Stimulated activated CD4-positive, alpha-beta T cell treated with anti-CD3 and anti-CD28 coated beads, Interleukin-2, amount 100 ng/mL, for 24 hours (primary cell): ENCODE measurements at places on chromosomes 6 and 20.
A peak's percentile ranks its signal among the peaks of the same experiment; 100 is the strongest.

DNA sequence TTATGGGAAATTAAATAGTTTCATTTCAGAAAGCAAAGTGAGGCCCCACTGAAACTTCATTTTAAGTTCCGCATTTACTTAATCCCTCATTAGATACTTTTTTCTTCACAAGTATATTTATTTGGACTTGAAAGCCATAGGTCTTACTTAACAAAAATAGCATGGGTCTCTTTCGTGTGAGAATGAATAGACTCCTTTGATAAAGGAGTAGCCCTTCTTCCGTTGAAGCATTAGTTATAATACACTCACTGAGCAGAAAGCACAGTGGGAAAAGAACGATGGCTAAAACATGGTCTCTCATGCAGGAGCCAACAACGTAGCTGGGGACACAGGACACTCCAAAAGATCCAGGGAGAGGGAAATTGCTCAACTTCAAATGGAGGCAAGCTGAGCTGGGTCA lies 130.4 kb downstream of the SLC23A2 start:
- DNase-seq: no peak

DNA sequence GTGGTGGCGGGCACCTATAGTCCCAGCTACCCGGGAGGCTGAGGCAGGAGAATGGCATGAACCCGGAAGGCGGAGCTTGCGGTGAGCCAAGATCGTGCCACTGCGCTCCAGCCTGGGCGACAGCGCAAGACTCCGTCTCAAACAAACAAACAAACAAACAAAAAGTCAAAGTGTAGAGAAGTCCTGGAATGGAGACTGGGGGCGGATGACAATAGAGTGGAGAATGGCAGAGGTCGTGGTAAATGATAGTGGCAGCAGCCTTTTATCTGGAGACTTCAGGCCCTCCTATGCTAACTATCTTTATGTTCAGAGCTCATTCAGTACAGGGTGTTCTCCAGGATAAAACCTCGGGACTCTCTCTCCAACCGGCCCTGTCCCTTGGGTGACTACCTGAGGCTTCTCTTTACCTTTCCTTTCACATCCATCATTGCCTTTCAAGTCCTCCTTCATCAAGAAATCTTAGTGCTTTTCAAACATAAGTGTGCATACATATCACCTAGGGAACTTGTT lies 1.4 kb upstream of the FKBPL start:
- DNase-seq: no peak

DNA sequence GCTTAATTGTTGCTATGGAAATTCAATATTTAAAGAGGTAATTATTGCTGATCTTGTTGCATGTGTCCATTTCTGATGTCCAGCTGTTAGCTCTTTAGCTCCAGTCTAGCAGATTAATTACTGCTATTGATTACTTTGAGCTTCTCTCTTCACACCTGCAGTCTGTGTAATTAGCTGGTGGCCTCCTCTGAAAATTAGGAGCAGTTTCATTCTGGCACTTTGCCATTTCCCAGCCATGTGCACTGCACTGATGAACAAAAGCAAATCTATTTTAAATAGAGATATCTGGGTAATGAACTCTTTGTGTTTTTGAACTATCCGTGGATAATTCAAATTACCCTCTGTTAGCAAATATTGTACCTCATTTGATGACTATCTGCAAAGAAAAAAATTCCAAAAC lies 275.9 kb downstream of the RNF144B start:
- no peak for DNase-seq

DNA sequence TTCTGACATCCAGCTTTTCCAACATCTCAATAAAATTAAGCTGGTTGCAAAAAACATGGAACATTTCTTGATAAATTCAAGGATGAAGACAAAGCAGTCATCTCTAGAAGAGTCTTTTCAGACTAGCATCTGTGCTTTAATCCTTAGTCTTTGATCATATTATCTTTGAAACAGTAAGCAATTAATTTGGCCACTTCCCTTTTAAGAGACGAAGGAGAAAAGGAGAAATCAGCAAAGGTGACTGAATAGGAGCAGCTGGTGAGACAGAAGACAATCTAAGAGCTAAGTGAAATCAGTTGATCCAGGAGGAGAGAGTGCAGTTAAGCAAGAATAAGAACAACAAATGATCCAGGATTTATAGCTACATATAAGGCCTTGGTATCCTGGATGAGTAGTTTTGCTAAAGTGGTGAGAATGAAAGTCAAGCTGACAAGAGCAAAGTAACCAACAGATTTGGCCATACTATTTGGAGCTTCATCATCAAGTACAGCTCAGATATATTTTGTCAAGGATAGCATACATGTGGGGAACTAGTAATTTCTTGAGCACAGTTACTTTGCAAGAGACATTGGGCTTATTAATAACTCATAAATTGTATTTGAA lies 215.5 kb downstream of the ADGB start:
- DNase-seq: no peak

GRCh38 chr6:111628142-111628850 lies 22.6 kb upstream of the TRAF3IP2 start:
- DNase-seq: no peak

GRCh38 chr6:74091136-74091793 lies 395.3 kb downstream of the CD109 start:
- no peak for DNase-seq

DNA sequence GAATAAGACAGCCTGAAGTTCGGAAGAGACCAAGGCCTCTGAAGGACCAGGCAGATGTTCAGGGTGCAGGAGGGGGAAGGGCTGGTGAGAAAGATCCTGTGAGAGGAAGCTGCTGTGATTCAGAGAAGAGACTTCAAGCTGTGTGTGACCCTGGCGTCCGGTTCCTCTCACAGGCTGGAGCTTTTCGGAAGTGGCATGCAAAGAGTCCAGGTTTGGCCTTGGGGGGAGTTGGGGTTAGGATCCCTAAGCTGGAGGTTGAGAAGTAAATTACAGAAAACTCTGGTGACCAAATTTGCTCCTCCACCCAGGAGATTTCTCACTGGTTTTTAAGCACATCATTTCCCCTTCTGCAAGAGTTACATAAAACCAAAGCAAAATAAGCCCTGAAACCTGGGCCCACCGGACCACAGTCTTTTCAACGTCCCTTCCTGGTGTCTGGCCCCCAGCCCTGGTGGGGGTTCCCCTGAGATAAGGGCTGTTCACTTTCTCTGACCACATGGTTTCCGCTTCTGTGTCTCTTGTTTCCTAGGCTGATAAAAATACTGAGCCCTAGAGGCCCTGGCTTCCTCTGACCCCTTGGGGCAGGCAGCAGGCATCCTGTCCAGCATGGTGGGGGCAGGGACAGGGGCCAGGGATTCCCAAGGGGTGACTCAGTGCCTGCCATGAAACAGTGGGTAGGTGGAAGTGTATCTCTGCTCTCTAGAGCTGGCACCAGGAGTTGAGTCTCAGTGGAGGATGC lies 12.0 kb upstream of the LTA start:
- peak; percentile 58 for DNase-seq

GRCh38 chr6:30768634-30769087 lies 24.3 kb upstream of the IER3 start:
- DNase-seq: peak; percentile 33

DNA sequence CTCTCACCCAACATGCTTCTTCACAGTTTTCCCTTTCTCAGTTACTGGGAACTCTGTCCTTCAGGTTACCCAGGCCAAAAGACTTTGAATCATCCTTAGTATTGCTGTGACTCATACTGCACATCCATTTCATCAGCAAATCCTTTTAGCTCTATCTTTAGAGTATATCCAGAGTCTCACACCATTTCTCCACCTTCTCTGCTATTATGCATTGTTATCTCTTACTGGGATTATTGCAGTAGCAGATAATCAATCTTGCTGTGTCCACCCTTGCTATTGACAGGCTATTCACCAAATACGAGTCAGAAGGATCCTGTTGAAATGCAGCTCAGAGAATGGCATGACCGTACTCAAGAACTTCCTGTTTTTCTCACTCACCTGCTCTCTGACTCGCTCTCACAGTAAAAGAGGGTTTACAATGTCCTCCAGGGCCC lies 57.3 kb downstream of the BCKDHB start:
- DNase-seq: no peak

DNA sequence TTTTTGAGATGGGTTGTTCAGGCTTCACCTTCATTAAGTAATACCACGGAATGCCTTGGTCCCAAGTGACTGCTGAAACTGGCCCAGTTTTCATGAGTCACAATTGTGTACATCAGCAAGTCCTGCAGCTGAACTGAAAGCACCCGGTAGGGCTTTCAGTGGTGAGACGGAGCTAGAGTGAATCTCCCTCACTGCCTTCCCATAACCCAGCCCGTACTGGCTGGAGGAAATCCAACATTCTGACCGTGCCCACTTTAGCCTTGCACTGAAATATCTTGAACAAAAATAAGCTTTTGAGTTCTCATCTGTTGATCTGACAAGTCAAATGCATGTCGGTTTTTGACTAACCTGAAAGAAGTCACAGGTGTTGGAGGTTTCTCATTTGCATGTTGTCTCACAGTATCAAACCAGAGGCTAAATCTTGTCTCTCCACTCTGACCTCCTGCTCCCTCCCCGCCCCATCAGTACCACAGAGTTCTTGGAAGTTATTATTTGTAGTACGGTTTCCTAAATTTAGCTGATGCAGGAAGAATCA lies 35.9 kb downstream of the DUSP22 start:
- DNase-seq: no peak

DNA sequence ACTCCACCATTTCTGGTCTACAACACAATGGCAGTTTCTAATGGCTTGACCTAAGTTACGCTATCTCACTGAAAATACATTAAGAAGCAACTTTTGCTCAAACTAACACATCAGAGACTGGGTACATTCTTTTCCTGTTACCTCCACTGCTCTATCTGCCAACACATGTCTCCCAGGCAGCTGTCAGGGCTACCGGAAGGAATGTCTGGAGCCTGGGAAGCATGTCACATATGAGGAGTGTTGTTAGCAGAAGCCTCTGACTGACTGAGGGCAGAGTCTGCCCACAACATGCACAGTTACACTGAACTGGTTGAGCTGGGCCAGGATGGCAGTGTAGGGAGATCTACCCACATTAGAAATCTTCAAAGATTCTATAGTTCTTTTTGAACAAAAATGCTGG lies 264.5 kb downstream of the KIF16B start:
- DNase-seq: no peak

DNA sequence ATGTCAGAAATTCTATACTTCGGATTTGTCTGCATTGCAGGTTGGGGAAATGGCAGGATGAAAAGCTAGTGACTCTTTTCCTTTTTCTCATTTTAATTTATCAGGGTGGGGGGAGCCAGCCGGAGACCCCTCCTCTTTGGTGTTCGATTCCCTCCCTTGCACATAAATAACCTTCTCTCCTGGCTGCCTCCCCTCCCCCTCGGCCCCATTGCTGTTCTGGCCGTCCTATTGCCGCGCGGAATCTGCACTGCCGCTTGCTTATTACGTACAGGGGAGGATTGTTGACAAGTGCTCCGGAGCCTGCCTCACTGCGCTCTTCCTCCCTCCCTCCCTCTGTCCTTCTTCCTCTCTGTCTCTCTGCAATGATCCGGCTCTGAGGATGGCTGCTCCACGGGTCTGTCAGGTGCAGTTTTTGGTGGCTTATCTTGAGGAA lies 154.7 kb downstream of the JARID2 start:
- DNase-seq: no peak

DNA sequence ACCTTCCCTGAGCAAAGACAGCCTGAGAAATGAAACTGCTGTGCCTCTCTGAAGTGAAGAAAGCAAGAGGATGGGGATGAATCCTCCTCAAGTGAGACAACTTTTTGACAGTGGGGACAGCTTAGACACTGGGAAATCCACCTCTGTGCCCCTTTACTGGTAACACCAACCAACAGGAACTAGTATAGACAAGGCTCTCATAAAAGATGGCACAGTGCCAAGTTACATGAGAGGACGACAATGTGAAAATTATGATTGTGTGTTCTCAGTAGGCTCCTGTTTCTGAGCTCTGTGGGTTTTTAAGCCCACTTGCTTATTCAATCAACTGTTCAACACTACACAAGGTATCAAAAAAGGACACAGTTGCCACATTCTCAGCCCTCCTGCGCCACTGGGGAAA lies 41.6 kb upstream of the LYRM2 start:
- no peak for DNase-seq

GRCh38 chr6:106146852-106147351 lies 60.8 kb downstream of the PRDM1 start:
- no peak for DNase-seq

DNA sequence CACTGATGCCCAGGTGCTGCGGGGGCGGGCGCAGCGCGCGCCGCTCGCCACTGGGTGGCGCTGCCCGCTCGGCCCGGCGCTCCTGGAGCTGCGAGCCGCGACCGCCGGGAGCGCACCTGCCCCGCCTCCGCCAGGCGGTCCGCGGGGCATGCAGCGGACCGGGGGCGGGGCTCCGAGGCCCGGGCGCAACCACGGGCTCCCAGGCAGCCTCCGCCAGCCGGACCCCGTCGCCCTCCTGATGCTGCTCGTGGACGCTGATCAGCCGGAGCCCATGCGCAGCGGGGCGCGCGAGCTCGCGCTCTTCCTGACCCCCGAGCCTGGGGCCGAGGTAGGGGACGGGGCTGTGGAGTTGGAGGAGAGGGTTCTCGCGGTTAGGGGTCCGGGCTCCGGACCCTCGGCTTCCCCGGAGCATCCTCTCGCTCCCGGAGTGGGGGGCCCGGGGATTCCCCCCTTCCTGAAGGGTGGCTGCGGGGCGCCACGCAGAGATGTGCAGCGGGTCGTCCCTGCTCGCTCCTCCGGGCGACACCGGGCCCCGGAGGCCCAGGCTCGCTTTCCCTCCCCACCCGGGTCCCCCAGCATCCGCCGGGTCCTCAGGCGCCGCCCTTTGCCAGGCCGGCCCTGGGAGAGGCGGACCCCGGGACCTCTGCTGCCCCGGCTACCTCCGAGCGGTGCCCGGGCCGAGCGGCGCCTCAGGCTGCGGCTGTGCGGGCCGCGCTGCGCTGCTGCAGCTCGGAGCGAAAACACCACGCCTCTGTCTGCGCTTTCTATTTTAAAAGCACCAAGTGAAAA lies at the start of gene BCAS4:
TSS of gene BCAS4 (plus strand) at position 216 of the 789 bp plus-strand sequence. CDS start at position 239, 23 bp downstream.
- peak; percentile 86 for DNase-seq

DNA sequence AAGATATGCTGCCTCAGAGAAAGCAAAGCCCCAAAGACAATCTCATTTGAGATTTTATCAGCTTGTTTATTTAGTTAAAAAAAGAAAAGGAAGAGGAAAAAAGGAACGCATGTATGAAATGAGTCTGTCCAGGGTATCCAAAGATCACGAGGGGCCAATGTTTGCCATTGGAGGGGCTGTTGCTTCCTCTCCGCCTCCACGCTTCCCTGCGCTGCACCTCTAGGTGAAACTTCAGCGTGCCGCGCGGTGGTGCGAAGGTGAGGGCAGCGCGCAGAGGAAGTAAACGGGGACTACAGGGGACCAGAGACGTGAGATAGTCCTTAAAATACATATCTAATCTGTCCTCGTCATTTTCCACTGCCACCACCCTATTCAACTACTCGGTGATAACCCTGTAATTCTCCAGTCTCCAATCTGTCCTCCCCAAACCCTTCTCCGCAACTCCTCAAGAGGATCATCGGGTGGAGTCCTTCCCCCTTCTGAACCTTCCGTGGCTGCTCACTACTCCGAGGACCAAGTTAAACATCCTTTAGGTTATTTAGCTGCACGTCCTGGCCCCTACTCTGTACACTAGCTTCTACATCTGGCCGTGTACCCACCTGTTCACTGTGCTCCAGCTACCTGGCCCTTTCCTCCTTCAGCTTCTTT lies 1.1 kb upstream of the DCBLD1 start:
- peak; percentile 29 for DNase-seq

GRCh38 chr6:107632381-107633136 lies 142.6 kb downstream of the SOBP start:
- no peak for DNase-seq
